ENCODE measurements at places on chromosomes 5 and 9.

DNA sequence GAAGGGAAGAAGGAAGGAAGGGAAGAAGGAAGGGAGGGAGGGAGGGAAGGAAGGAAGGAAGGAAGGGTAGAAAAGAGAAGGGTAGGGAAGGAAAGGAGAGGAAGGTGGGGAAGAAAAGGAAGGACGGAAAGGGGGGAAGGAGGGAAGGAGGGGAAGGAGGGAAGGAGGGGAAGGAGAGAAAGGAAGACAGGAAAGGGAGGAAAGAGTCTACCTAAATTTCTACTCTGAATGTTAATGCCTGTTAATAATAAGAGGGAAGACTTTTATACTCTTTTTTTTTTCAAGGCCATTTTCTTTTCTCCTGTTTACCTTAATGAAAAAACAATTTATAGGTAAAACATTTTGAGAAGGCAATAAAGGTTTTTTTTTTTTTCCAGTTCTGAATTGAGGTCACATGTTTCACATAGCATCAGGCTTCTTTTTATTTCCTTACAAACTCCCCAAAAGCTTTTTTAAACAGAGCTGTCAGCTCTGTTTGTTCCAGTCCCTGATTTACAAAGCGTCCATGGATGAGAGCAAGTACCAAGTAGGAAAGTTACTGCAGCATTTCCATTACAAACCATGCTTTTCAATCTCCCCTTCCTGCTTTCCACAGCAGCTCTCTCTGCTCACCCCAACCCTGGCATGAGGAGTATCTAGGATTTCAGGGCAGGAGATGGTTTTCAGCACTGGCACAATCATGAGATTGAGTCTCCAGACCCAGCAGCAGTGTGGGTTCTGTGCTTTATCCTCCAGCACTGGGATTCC, 173.9 kb downstream of the GNAQ start:
- no peak for DNase-seq

- DNase-seq = no peak
Measured at GRCh38 chr5:73471654-73472053, 23.1 kb upstream of the FOXD1 start.

DNA sequence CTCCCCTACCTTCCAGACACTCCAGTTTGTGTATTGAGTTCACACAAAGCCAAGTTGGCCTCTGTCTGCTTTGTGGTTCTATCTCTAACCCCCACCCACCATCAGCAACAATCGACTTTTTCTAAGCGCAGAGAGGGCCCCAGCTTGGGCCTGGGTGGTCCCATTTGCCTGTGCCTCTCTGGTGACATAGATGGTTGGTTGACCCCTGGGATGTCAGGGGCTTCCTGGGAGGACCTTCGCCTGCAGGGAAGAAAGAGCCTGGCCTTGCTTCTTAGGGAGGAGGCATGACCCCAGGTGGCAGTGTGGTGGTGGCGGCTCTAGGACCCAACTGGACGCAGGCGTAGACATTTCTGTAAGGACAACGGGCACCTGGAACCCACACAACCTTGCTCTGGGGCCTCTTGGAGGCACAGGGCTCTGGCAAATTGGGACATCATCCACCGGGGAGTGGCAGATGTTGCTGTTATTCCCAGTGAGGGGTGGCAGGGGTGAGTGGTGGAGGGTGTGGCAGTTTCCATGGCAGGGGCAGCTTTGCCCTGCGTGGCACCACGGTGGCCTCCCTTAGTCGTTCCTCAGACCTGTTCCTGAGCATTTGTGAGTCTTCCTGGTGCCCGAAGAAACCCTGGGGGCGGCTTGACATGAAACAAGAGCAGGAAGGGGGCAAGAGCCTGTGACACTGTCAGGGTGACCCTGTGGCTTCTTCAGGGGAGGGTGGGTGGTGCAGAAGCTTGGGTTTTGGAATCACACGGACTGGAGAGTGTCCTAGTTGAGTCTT, 171.0 kb upstream of the IER5L start:
- DNase-seq = no peak

GRCh38 chr9:94014066-94014654, 59.0 kb upstream of the BARX1 start:
- DNase-seq = no peak

DNA sequence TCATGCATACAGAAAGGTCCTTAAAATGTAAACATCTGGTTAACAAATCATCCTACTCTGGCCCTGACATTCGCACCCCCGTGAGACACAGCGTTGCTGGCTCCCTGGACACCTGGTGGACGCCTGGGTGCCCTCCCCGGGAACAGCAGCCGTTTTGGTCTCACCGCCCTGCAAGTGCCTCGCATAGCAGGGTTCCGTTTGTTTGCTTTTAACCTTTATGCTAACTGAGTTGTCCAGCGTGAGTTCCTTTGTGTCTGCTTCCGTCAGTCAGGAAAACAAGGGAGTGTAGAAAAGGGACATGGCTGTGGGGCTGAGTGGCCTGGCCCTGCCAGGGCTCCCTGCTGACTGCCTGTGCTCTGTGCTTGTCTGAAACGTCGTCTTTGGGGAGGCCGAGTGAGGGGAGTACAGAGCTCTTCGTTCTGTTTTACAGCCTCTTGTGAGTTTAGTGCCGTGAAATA, 91.8 kb upstream of the CACNA1B start:
- no peak for DNase-seq

- DNase-seq = no peak
Measured at GRCh38 chr9:31699836-31700235, 684.6 kb upstream of the ACO1 start.

DNA sequence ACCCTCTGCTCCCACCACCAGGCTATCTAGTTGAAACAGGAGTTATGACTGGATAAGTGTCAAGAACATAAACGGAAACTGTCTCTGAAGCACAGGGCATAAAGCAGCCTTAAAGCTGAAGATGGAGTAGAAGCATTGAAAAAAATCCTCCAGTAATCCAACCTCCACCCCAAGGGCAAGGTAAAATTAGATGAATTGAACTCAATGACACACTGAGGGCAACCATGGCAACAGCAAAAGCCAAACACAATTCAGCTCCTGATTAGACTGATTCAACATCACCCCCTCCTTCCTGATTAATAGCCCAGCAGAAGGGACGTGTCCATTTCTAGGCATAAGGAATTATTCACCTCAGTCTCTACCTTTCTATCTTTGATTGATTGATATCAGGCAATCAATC, 183.2 kb upstream of the MAP3K1 start:
- DNase-seq = no peak

- DNase-seq = no peak
Measured at GRCh38 chr5:9766581-9766980, 136.4 kb upstream of the TAS2R1 start.

DNA sequence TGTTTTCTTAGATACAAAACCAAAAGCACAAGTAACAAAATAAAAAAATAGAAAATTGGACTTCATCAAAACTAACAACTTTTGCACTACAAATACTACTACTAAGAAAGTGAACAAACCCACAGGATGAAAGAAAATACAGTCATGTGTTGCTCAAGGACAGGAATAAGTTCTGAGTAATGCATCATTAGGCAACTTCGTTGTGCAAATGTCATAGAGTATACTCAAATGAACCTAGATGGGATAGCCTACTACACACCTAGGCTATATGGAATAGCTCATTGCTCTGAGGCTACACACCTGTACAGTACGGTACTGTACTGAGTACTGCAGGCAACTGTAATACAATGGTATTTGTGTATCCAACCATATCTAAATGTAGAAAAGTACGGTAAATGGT, 88.3 kb downstream of the RAPGEF1 start:
- DNase-seq = no peak

DNA sequence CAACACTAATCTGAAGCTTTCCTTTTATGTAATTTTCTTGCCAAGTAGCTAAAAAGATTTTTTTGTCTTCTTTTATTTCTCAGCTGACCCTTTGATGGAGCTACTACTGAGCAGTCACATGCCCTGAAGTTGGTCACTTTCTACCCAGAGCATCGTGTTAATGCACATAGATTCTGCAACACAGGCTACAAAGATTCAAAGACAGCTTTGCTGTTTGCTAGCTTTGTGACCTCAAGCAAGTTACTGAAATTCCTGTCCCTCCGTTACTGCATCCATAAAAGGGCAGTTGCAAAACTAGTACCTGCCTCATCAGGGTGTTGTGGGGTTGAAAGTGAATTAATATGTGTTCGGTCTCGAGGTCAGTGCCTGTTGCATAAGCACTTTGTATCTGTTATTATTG, 179.9 kb downstream of the GAS1 start:
- DNase-seq = no peak

- DNase-seq = no peak
Measured at GRCh38 chr5:54443270-54443669, 12.2 kb upstream of the HSPB3 start.

GRCh38 chr9:136518623-136519022, 27.2 kb downstream of the NOTCH1 start:
- no peak for DNase-seq

GRCh38 chr9:93096131-93096802, at the start of gene CARD19:
CARD19 (plus strand) TSS chr9:93096217; CDS start chr9:93096346, 129 bp downstream.
- DNase-seq = no peak

GRCh38 chr9:81592887-81593266, 96.5 kb downstream of the TLE1 start:
- DNase-seq = no peak
